ENCODE measurements at places on chromosomes 2 and 18.

DNA sequence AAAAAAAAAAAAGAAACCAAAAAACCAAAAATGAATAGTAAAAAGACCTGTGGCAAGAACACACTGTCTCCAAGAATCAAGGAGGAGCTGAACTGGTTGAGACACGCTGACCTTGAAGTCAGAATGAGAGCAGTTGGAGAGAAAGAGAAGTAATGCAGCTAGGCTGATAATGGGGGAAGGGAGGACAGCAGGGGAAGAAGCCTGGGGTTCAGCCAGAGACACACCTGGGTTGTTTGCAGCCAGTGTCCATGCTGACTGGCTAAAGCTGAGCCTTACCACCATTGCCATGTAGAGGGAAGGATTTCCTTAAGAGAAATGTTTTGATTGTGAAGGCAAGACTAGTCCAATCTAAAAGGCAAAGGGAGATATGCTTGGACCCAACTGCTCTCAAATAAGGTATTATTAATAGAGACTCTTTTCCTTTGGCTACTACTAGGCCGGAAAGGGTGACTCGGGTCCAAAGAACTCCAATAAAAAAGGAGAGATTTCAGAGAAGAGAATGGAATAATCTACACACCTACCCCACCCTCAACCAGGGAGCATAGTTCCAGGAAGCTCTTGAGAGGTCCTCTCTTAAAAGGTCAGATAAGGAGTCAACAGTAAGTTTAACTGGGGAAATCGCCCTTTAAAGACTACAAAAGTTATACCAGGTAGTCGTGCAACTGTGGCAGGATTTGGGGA, 25.2 kb upstream of the REL start:
- DNase-seq = no peak

- DNase-seq = no peak
Measured at GRCh38 chr18:3725115-3725514, 275.1 kb downstream of the TGIF1 start.

DNA sequence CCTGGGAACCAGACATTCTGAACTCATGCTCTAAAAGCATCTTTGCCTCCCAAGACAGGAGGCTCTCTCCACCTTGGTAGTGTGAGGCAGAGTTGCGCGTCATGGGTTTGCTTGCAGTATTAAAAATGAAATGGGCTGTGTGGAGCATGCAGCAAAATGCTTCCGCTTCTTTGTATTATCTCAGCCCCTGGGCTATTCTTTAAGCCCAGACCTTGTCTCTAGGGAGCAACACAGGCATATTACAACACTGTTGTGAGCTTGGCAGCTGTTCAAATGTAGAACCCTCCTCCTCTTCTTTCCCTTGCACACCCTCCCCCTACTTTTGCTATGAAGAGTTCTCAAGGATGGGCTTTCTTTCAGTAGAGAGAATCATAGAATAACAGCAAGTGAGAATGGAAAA, 185.1 kb upstream of the LHCGR start:
- DNase-seq = no peak

DNA sequence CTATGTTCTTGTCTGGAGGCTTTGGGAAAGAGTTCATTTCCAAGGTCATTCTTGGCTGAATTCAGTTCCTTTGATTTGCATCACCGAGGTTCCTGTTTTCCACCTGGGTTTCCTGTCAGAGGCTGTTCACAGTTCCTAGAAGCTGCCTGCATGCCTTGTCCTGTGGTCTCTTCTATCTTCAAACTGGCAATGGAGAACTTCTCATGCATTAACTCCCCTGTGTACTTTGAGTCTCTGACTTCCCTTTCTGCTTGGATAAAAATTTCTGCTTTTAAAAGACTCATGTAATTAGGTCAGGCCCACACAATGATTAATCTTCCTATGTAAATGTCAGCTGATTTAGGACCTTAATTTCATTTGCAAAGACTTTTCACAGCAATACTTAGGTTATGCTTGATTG, 499.3 kb upstream of the FANCL start:
- no peak for DNase-seq

GRCh38 chr2:223019390-223019930, 32.5 kb upstream of the KCNE4 start:
- no peak for DNase-seq

DNA sequence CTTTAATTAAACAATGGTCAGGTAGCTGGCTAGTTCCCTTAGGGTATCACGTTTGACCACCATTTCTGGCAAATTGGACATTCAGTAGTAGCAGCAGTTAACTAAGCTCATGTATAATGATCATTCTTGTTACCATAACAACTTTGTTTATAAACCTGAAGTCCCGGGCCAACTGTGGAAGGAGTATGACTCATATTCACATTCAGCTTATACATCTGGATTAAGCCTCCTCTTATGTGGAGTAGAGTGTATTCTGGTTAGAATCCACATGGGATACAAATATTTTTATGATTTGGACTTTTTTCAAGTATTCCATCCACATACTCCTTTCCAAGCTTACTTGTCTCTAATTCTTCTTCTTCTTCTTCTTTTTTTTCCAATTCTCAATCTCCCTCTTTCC, 70.3 kb upstream of the ZSWIM2 start:
- no peak for DNase-seq

GRCh38 chr2:120613742-120614571, 121.7 kb upstream of the GLI2 start:
- no peak for DNase-seq

DNA sequence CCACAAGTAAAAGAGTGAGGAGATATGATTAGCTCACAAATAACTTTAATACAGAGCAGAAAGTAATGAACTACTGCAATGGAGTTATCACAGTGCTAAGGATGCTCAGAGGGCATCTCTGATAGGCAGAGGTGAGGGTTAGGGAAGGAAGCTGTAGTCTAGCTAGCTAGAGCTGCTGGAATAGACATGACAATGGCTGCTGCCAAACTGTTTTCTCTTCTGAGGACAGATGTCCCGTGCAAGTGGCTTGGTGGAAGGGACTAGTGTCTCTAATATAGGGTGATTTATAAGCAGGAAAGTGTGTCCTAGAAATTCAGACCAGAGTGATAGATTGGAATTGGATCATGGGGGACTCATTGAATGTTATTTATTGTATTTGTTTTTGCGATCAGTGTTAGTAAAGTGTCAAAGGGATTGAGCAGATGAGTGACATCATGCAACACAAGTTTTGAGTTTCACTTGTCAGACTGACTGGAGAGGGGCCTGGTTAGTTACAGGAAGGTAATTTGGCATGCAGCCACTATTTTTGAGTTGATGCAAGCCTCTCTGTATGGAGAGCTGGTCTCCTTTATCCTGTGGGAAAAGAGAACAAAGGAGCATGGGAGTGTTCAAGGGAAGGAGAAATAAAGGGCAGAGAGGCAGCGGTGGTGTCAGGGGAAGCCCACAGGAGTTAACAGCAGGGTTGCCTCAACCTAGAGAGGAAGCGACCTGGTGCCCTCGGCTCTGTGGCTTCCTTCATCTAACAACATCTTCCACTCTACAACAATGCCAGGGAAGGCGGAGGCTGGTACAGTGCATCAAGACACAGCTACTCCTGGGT, 1.9 kb downstream of the CTLA4 start:
- no peak for DNase-seq

- no peak for DNase-seq
Measured at GRCh38 chr18:32714571-32715148, 58.2 kb downstream of the KLHL14 start.

DNA sequence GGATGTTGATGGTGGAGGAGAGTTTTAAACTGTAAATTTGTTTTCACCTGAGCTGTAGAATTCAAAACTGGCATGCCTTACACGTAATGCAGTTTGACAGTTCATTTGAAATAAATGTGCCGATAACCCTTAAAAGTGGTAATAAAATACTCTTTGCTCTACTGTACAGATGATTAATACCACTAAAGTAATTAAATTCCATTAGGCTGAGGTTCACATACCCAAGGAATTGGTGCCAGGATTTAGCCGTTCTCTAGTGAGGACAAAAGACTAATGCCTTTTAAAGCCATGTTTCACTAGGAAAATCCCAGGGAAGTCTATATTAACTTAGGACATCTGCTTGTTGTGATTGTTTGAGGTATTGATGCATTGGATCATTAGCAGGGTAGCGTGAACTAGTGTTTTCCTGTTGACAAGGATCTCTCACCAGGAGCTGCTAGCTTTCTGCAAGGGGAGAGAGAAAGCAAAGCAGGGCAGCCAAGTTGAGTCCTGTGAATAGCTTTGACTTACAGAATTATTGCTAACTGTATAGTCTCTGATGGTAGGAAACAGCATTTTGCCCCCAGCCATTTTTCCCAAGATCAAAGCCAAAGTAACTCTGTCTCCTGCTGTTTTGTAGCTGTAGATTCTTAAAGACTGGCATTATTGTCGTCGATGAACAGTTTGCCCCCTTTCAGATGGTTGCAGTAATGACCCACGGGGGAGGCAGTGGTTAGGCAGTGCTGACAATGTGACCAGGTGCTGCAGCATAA, 280.9 kb upstream of the FANCL start:
- no peak for DNase-seq

- no peak for DNase-seq
Measured at GRCh38 chr2:61562615-61563014, 24.5 kb upstream of the XPO1 start.

- DNase-seq = peak; percentile 81
Measured at GRCh38 chr2:27211943-27212625, at the start of the genes ATRAID and SLC5A6. ATRAID (plus strand) TSS chr2:27212041; CDS start chr2:27212369, 328 bp downstream. SLC5A6 (minus strand) TSS chr2:27212268; CDS start chr2:27207650, 4,618 bp downstream.

GRCh38 chr2:142165790-142166189, 35.0 kb upstream of the LRP1B start:
- no peak for DNase-seq

All from gastrocnemius medialis (tissue), 4 donors.